ENCODE measurements at places on chromosomes 3 and 15. TPM values are rescaled to one million over a fixed set of nuclear protein-coding genes. Genes with fewer than 3 reads are reported as not detected.

BFSP2 gene
- total RNA-seq = 6.6 TPM

CPN2 gene
- total RNA-seq = not detected

UACA gene
- total RNA-seq = not detected

CAV3 gene
- total RNA-seq = not detected

GPR149 gene
- not detected for total RNA-seq

BSN gene
- 0.12 TPM for total RNA-seq

SCAMP2 gene
- total RNA-seq = 107 TPM

PYGO1 gene
- not detected for total RNA-seq

LYZL4 gene
- not detected for total RNA-seq

ROPN1 gene
- not detected for total RNA-seq

ITIH1 gene
- total RNA-seq = not detected

SLC35G2 gene
- 0.44 TPM for total RNA-seq

DPPA2 gene
- total RNA-seq = not detected

PLA2G4E gene
- not detected for total RNA-seq

MEX3B gene
- 1.6 TPM for total RNA-seq

GATA2 gene
- 6.2 TPM for total RNA-seq

PIERCE2 gene
- total RNA-seq = not detected

PRSS50 gene
- not detected for total RNA-seq

PLA2G4D gene
- not detected for total RNA-seq

GCNT3 gene
- total RNA-seq = not detected

MLH1 gene
- total RNA-seq = 34.5 TPM

DHFR2 gene
- total RNA-seq = 2.9 TPM

ANKRD63 gene
- 0.35 TPM for total RNA-seq

VWA5B2 gene
- not detected for total RNA-seq

PCLAF gene
- total RNA-seq = 1.0 TPM

CAND2 gene
- 0.72 TPM for total RNA-seq

CEP19 gene
- 1.9 TPM for total RNA-seq

PARP15 gene
- total RNA-seq = 87.0 TPM

CCPG1 gene
- 28.7 TPM for total RNA-seq

SV2B gene
- not detected for total RNA-seq

CD86 gene
- not detected for total RNA-seq

CLSTN2 gene
- total RNA-seq = not detected

EPHA3 gene
- not detected for total RNA-seq

PTX3 gene
- 0.20 TPM for total RNA-seq

HGD gene
- 4.7 TPM for total RNA-seq

ARRDC4 gene
- total RNA-seq = 0.37 TPM

LEKR1 gene
- total RNA-seq = 0.99 TPM

GHSR gene
- total RNA-seq = not detected

ZBTB38 gene
- total RNA-seq = 75.7 TPM

PXYLP1 gene
- 9.8 TPM for total RNA-seq

IMPDH2 gene
- 78.4 TPM for total RNA-seq

CX3CR1 gene
- 1.0 TPM for total RNA-seq

KLHL40 gene
- total RNA-seq = not detected

MESP2 gene
- total RNA-seq = not detected

APBA2 gene
- 13.9 TPM for total RNA-seq

ARHGAP31 gene
- total RNA-seq = 13.6 TPM

SCN5A gene
- total RNA-seq = not detected

ZNF662 gene
- 1.3 TPM for total RNA-seq

EMC7 gene
- total RNA-seq = 51.9 TPM

SPTBN5 gene
- total RNA-seq = 2.7 TPM

NMNAT3 gene
- total RNA-seq = 1.5 TPM

ROBO2 gene
- not detected for total RNA-seq

NEK11 gene
- total RNA-seq = 3.3 TPM

All from CD4-positive, CD25-positive, alpha-beta regulatory T cell (primary cell).